ENCODE measurements at places on chromosomes 7 and 10.

DNA sequence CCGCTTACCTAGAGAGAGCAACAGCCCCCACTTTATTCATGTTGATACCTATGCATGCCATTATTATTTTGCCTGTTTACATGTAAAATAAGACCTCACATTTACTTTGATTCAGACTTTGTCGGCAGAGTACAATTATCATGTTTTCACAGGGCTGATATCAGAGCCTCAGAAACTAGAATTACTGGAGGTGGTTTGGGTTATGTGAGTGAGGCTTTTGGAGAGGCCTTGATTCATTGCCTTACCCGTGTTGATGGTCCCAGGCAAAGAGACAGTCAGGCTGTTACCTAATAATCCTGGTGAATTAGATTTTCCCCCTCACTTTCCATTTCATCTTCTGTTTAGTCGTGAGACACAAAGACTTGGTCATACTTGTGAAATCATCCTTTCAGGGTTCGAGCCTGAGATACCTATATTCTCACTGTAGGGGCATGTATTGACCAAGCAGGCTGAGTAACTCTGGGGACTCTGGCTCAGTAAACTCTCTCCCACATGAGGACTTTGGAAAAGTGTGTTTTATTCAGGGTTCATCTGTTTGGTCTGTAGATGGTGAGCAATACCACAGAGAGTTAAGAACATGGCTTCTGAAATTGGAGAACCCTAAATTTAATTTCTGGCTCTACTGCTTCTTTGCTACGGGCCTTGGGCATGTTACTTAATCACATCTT, 150.9 kb downstream of the CELF2 start:
- DNase-seq = no peak

DNA sequence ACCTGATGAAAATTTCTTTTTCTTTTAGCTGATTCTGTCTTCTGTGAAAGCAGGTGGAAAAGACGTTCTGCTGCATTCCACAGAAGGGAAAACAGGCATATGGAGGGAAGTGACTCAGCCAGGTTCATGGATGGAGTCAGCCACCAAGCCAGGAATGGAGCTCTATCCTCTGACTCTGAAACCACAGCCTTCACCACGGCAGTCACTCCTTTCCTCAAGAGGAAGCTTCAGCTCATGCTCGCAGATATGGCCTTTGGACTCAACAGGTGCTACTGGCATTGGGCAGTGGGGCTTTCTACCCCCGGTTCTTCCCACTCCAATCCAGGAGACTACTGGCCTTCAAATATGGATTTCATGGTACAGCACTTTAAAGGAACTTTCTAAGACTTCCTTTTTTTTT, 11.5 kb upstream of the PLAU start:
- DNase-seq = no peak

DNA sequence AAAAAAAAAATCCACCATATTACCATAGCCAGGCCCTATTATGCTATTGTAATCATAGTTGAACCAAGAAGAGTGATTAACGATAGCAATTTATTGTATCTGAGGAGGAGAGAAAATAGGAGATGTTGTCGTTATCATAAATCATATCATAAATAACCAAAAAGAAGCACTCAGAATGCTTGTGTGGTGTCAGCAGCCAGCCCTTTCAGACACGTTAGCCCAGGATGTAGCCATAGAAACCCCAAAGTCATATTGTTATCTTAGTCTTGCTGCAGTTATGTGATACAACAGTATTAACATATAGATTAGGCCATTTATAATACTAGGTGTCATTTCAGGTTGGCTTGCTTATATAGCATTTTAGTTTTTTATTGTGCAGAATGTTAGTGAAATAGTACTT, 102.2 kb upstream of the GATA3 start:
- no peak for DNase-seq

GRCh38 chr7:47104206-47104549, 477.7 kb downstream of the TNS3 start:
- DNase-seq = no peak

DNA sequence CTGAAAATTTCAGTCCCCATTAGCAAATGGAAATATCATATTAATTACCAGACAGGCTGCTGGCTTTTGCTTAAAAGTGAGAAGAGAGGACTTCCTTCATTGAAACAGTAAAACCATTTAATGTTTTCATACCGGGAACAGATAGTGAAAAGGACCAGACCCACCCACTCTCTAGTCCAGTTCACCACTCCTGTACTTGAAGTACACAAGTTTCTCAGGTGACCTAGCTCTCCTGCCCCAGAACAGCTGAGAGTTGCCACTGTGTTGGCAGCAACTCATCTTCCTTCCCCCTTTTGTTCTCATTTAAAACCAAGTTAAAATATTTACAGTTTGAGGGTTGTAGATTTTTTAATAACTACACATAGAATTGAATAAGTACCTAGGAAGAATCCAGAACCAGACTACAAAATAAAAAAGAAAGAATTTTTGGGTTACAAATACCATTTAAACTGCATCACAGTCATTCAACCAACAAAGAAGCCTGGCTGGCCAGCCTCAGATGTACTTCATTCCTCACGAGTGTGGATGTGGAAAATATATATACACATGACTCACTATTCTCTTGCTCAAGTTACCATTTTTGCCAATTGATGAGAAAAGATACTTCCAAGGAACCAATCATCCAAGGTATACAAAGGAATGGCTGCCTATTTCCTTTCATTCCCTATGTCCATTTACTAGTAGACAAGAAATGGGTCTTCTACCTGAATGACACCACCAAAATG, 68.1 kb downstream of the VPS41 start:
- DNase-seq = no peak

DNA sequence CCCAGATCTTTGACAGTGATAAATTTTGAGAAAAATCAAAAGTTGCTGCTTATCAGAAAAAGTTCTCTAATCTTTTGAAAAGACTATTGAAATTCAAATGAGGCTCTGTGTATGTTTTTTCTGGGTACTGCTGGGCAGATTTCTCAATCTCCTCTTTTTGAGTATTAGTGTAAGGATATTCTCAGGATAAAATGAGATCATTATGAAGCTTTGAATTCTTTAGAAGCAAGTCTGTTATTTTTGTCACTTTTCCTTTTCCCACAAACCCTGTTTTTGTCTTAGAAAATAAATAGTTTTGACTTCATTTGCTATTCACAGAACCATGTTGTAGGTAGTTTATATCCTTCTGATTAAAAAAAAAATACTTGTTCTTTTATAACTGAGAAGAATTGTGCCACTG, 7.9 kb downstream of the STAM start:
- DNase-seq = no peak

DNA sequence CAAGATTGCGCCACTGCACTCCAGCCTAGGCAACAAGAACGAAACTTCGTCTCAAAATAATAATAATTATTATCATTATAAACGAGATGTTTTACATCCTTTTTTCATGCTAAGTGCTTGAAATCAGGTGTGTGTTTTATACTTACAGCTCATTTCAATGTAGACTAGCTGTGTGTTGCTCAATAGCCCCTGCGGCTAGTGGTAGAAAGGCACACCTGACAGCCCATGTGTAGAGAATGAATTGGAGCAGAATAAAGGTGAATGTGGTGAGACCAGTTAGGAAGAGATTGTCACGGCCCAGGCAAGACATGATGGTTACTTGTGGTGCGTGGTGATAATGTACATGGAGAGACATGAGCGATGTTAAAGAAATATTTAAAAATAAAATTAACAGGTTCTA, 86.7 kb upstream of the TMEM26 start:
- DNase-seq = no peak

- no peak for DNase-seq
Measured at GRCh38 chr10:111151595-111152307, 74.9 kb downstream of the ADRA2A start.

DNA sequence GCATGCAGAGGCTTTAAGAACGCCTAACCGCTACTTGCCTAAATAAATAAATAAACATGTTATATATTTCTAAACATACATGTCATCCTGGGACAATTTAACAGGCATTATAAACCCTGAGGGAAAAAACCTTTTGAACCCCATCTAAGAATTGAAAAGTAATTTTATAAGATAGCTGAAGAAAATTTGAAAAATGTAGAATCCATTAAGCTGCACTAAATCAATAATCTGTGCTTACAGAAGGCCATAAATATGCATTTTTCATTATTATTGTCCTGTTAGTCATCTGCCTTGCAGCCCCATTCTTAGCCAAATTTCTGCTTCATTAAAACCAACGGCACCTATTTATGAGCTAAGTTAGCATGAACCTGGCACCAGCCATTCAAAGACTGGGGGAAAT, 24.2 kb downstream of the LYZL1 start:
- DNase-seq = no peak

- no peak for DNase-seq
Measured at GRCh38 chr10:92999191-92999590, 61.4 kb upstream of the CYP26C1 start.

DNA sequence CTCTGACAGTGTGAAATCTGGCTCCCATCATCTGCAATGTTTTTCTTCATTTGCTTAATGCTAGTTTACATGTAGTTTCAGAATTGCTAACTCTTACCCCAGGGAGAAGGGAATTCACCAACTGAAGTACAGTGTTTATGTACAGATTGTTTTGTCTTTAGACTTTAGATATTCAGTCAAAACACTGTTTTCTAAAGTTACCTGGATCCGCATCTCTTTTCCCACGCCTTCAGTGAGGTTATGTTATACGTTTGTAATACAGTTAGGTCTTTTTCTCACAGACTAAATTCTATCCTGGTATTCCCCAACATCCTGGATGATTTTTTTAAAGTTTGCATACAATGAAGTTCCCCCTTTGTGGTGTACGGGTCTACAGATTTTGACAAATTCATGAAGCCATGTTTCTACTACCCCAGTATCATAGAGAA, 3.2 kb upstream of the LYZL1 start:
- DNase-seq = no peak

- peak; percentile 33 for DNase-seq
Measured at GRCh38 chr7:128347647-128348097, 4.0 kb upstream of the RBM28 start.

DNA sequence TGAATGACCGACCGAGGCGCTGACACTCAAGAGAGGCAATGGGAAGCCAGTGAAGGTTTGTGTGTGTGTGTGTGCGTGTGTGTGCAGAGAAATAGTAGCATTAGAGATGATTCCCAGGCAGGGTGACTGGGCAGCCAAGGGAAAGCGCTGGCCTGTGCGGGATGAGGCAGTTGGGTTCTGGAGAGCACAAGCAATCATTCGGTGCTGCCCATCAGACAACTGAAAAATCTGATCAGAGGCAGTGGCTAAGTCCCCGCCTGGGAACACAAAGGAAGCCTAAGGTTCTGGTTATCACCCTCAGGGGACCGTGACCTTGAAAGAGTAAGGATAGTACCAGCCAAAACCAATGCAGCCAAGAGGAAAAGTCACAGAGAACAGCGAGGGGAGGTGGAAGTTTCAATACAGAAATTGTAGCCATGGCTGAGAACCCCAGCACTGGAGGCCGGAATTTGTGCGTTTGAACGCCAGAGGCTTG, 868 bp upstream of the PDCD4 start:
- no peak for DNase-seq

- no peak for DNase-seq
Measured at GRCh38 chr7:65449505-65449852, 75.8 kb downstream of the ZNF92 start.

DNA sequence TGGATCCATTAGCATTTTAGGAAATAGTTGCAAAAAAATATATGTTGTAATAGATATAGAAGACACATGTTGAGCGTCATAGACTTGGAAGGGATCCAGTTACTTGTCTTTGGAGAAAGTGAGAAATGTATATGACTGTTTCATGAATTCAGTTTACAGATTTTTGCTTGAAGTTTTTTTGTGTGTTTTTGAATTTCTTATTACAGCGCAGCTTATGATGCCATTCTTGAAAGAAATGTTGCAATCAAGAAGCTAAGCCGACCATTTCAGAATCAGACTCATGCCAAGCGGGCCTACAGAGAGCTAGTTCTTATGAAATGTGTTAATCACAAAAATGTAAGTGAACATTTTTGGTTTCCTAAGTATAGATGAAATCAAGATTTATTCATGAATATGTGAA, 98.2 kb downstream of the MAPK8 start:
- no peak for DNase-seq

- DNase-seq = no peak
Measured at GRCh38 chr10:4450981-4451908, 374.8 kb upstream of the AKR1E2 start.

- no peak for DNase-seq
Measured at GRCh38 chr7:48091506-48092433, 2.7 kb downstream of the UPP1 start.

DNA sequence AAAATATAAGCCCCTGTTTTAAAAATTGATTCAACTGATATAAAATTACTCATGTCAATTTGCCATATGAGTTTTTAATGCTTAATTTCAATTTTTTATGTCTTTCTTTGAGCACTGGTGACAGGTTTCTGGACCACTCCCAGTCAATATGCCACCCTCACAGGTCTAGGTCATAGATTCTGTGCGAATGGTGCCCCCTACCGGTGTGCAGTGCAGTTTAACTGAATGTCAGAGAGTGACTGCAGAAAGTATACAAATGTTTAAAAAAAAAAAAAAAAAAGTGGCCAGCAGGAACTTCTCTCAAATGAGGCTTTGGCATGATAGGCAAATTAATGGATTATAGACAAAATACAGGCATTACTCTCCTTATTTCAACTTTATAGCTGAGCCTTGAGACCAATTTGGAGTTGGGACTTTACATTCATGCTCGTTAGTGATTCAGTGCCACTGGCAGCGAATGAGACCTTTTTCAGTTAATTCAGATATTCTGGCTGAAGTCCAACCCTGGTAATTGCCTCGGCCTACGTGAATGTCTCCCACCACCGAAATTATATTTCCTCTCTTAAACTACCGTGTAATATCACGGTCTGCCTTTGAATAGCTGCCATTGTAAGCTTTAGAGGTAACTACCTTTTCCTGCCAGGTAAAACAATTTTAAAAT, 427.6 kb downstream of the PHTF2 start:
- no peak for DNase-seq

DNA sequence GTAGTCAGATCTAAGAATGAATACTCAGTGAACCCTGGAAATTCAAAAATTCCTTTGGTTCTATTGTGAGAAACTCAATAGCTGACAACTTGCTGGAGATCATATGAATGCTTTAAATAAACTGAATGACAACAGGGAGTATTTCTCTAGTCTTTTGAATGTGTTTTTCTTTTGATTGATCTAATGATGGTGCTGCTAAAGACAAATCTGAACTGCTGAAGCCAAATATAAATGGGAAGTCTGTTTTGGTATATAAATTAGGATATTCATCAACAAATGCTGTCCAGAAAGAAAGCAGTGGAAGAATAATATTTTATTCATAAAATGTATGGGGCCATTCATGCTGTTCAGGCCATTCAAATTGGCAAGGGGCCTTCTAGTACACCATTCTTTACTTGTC, 79.4 kb downstream of the ITGB1 start:
- DNase-seq = no peak

- DNase-seq = no peak
Measured at GRCh38 chr7:64951250-64951848, 39.5 kb downstream of the ZNF117 start.

DNA sequence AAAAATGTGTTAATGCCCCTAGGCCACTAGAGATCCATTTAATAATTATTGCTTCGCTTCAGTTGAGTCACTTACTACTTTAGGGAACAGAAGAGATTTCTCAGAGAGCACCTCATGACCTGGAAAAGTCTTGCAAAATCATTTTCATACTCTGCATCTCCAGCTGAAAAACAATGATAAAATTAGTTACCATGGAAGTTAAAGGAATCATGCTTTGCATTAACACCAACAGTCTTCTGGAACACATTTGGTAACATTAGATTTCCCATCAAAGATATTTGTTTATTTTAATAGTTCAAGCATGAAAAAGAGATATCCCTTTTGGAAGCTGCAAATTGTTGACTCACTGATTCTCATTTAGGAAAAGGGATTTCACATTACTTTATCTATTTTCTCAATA, 1.8 kb upstream of the STEAP2 start:
- no peak for DNase-seq
